ENCODE measurements at places on chromosomes 4 and X.
A peak's percentile ranks its signal among the peaks of the same experiment; 100 is the strongest.

- peak; percentile 59 for ATAC-seq
Measured at GRCh38 chrX:15143050-15143824, 126.6 kb downstream of the ASB9 start.

- peak; percentile 67 for ATAC-seq
Measured at GRCh38 chr4:5885733-5886132, 7.2 kb downstream of the CRMP1 start.

DNA sequence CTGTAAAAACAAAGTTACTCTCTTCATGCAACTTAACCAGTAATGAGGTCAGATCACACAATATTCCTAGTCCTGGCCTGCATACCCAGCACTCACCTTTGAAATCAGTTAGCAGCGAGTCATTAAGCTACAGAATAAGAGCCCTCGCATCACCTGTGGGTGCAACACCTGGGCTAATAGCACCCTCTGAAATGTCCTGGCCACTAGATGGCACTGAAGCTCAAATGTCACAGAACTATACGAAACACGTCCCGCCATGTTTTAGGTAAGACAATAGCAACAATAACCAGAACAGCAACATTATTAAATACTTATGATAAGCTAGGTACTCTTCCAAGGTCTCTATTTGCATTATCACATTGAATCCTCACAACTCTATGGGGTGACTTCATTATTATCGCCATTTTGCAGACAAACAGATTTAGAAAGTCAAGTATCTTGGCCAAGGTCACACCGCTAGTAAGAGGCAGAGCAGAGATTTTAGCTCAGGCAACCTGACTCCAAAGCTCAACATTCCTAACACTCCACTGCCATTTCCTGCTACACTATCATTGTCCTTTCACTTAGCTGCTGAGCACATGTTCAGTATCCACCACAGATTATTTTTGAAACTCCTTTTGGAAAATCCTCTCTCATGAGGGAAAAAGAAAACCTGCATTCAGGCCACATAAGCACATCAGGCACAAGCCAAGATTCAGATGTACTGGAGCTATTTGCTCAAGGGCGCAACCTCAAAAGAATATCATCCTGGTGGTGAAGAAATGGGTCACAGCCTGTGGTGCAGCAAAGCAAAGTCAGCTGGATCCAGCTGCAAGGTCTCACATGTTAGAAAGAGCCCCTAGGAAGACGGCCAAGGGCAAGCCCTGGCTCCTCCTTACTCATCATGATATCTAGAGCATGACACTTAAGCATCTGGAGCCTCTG, 59.5 kb upstream of the KDR start:
- peak; percentile 74 for ATAC-seq

- no peak for ATAC-seq
Measured at GRCh38 chr4:14241574-14241973, 614.0 kb upstream of the BOD1L1 start.

DNA sequence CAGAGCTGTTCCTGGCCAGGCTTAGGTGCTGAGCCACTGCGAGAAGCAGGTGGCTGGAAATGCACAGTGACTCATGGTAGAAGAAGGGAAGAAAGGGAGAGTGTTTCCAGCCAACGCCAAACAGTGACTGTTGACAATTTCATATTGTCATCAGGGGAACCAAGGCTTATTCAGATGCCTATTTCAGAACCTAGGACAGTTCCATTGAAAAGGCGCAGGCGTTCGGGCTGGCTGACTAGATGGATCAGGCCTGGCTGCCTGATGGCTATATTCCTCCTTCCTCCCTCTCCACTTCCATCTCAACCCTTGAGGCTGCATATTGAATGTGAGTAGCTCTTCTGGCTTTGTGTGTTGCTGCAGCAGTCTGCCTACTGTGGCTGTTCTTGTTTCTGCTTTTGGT, 73.0 kb upstream of the FRMPD4 start:
- ATAC-seq, result peak; percentile 32

DNA sequence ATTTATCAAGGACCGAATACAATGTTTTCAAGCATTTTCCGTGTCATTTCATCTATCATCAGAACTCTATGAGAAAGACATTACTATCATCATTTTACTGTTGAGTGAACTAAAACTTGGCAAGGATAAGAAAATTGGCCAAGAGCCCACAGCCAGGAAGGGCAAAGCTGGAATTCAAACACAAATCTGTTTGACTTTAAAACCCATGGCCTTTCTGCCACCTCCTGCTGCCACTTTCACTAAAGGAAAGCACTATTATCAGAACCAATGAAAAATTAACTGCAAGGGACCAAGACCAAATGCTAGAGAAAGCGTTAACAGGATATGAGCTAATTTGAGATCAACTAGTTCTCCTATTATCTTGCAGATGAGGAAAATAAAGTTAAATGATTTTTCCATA, 2759.2 kb downstream of the ARAP2 start:
- ATAC-seq, result no peak

- ATAC-seq, result no peak
Measured at GRCh38 chr4:6177587-6178197, 22.7 kb downstream of the JAKMIP1 start.

- ATAC-seq, result no peak
Measured at GRCh38 chr4:106160560-106160959, 155.4 kb downstream of the TBCK start.

DNA sequence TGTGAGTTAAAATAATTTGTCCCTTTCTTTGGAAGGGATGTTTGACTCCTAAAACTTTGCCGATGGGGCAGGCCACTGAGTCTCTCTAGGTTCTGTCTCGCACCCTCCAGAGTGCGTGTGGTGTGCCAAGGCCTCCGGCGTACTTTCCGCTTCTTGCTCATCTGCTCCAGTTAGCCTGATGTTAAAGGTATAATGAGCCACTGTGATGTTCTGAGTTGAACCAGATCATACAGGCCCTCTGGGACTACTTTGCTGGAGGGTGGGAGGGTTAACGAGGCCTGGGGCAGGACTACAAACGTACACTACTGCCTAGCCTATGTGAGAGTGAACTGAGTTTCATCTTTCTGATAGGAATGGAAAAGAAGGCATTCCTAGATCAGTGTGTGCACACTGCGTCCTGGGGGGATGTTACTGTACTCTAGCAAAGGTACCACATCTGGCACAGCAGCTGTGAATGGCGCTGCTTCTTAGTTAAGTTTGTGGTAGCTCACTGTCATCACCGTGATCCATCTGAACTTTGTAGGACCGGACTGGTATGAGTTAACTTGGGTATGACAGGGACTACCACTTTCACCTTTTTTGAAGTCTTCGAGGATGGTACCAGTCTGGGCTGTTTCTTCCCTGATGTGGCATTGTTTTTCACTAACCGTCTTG, 60.2 kb downstream of the RGS12 start:
- no peak for ATAC-seq

GRCh38 chr4:114062499-114062898, 83.1 kb upstream of the ARSJ start:
- no peak for ATAC-seq

DNA sequence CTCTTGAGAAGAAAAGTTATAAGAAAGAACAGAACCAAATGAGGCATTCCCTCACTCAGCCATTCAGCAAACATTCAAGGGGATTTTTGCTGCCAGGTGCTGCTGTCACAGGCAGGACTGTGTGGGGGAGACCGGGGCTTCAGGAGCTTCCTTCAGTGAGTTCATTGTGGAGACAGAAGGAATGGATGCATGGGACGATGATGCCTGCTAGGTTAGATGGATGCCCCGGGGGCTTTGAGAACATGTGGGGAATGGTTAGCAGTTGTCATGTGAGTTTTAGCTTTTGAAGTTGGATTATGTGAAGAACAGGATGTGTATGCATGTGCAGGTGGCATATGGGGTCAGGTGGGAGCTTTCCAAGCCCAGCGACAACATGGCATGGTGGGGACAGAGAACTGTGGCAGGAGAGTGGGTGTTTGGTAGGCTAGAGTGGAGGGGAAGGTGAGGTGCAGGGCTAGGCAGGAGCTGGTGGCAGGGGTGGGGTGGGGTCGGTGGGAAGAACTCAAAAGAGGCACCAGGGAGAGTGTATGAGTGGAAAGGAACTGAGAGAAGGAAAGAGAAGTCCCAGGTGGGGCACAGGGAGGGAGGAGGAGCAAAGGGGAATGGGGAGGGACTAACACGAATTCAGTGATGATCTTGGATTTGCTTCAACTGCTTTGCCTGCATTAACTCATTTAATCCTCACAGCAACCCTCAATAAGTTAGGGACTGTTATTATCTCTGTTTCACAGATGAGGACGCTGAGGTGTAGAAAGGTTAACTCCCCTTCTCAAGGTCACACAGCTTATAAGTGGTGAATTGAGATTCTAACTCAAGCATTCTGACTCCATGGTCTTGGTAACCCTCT, 8.4 kb downstream of the DCUN1D4 start:
- no peak for ATAC-seq

GRCh38 chr4:23946299-23946698, 56.5 kb upstream of the PPARGC1A start:
- ATAC-seq, result no peak

DNA sequence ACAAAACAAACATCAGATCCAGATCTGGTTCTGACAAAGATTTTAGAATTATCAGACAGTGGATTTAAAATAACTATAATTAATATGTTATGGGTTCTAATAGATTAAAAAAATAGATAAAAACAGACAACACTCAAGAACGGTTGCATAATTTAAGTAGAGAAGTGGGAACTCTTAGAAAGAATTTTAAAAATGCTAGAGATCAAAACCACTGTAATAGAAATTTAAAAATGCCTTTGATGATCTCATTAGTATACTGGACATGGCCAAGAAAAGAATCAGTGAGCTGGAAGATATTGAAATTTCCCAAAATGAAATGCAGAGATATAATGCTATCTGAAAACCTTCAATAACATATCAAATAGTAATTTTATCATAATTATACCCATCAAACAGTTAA, 28.3 kb upstream of the DYNLT3 start:
- no peak for ATAC-seq

DNA sequence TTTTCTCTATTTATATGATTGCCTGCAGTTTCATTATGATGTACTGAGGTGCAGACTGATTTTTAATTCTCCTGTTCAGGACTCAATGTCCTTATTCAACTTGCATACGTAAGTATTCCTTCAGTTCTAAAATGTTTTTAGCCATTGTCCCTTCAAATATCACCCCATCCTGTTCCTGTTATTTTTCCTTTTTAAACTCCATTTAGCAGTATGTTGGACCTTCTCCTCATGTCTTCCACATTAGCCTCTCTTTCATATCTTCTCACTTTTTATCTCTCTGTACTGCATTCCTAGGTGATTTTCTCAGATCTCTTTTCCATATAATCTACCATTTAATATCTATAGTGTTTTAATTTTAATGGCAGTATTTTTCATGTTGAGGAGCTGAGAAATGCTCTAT, 317.7 kb downstream of the NR3C2 start:
- ATAC-seq, result no peak

- ATAC-seq, result no peak
Measured at GRCh38 chr4:145093638-145094037, 4.4 kb downstream of the ANAPC10 start.

DNA sequence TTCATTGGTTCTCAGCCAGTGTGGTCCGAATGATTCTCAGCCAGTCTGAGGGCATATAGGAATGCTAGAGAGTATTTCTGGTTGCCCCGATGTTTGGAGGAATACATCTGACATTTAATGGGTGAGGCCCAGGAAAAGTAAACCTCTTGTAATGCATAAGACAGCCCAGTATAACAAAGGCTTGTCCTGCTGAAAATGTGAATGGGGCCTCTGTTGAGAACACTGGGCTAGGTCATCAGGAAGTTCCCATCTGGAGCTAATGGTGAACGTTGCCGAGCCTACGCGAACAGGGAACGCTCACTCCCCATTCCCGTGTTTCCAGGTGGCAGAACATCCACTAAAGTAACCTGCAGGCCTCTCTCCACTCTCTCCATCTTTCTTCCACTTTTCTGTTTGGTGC, 132.0 kb upstream of the CLNK start:
- ATAC-seq, result no peak

DNA sequence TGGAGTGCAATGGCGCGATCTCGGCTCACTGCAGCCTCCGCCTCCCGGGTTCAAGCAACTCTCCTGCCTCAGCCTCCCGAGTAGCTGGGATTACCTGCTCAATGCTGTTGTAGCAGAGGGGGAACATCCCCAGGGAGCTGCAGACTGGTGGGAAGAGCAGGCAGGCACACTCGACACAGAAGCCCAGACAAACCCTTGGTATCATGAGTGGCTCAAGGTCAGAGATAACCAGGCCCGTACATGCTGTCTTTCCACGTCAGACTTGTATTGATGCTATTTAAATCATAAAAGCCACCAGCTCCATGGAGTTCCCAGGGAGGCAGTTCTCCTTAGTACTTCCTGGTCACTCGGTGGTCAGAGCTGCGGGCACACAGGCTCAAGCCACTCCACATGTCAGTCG, 33.2 kb downstream of the TRIML2 start:
- no peak for ATAC-seq

GRCh38 chr4:87327136-87327535, 4.5 kb upstream of the HSD17B13 start:
- ATAC-seq, result no peak

DNA sequence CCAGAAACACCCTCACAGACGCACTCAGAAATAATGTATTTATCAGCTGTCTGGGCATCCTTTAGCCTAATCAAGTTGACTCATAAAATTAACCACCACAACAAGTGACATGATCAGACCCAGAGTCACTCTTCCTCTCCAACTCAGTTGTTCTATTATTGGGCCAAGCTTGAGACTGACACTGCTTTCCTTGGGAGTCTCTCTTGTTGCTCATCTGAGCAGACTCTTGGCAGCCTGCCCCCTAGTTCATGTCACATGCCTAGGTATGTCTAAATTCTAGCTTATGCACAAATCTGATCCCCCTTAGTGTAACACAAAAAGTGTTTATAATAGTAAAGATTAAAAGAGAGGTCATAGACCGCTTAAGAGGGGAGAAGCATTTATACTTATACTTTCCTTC, 72.6 kb upstream of the ADAMTS3 start:
- no peak for ATAC-seq

DNA sequence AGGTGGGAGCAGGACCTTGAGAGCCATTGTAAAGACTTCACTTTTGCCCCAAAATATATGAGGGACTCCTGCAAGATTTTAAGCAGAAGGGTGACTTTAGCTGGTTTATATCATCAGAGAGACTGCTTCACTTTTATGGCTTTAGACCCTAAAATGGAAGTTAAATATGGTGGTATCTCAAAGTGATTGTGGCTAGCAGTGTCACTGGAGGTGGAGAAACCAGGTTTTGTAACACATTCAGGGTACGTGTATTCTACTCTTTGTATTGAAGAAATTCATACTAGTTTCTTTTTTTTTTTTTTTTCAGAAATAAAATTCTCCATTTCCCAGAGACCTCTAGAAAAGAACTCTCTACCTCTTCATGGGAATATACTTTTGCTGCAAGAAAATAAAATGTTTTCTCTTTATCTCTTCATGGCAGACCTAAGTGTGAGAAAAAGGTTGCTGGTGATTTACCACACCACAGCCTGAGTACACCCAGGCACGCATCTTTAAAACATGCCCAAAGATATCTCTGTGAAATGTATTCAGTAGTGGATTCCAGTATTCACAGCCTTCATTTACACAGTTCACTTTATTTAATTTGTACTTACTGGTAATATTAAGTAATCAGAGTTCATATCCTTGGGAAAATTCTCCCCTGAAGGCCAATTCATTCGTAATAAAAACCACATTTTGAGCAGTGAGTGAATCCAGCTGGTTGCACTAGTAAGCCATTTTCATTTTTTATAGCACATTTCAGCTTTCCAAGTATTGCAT, 74.3 kb upstream of the GUCY1A1 start:
- ATAC-seq, result no peak

Measured in esophagus mucosa (tissue), 1 donor.